Stimulated activated CD8-positive, alpha-beta memory T cell treated with anti-CD3 and anti-CD28 coated beads, Interleukin-7, amount 100 ng/mL, for 4 hours (primary cell): ENCODE measurements at places on chromosomes 12 and 14.

GRCh38 chr14:34796902-34797301, 78.3 kb downstream of the BAZ1A start:
- DNase-seq: no peak

DNA sequence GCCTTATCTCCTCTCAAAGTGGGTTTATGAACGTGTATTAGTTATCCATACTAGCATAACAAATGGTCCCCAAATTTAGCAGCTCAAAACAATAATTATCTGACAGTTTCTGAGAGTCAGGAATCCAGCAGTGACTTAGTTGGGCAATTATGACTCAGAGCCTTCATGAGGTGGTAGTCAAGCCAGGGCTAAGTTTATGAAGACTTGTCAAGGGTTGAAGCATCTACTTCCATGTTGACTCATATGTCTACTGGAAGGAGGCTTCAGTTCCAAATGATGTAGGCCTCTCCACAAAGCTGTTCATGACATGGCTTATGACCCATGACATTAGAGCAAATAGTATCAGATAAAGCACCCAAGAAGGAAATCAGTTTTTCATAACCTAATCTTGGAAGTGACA, 73.2 kb downstream of the IPO8 start:
- DNase-seq: no peak

DNA sequence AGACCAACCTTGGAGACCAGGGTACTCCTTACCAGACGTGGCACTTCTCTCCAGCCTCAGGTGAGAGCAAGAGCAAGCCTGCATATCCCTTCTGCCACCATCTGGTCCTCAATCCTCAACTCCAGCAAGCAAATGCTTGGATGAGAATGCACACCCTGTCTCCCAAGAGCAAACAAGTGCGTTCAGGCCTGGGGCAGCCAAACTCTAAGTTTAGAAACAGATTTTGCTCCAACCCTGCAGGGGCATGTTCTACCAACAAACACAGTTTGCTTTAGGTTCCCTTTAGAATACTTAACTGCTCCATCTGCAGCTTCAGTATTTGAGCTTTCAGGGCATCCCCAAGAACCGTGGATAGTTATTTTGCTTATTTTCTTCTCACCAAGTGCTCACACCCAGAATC, 55.9 kb upstream of the FICD start:
- no peak for DNase-seq

GRCh38 chr14:50808053-50808452, 22.9 kb downstream of the NIN start:
- no peak for DNase-seq
